NCI-H146 (cell line): ENCODE measurements at places on chromosomes 5 and 9.

DNA sequence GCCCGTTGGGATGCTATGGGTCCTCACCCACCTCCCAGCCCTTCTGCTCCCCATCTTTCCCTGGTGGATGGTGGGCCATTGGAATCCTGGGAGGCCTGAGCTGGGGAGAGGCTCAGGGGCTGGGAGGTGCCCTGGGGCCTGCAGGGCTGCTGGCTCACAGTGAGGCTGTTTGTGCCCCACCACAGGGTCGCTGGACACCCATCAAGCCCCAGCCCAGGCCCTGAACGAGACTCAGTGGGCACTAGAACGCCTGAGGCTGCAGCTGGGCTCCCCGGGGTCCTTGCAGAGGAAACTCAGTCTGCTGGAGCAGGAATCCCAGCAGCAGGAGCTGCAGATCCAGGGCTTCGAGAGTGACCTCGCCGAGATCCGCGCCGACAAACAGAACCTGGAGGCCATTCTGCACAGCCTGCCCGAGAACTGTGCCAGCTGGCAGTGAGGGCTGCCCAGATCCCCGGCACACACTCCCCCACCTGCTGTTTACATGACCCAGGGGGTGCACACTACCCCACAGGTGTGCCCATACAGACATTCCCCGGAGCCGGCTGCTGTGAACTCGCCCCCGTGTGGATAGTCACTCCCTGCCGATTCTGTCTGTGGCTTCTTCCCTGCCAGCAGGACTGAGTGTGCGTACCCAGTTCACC is 4.9 kb upstream of the AIF1L start:
- no peak for DNase-seq

GRCh38 chr9:137748741-137749140 is 128.8 kb upstream of the CACNA1B start:
- DNase-seq = no peak

- no peak for DNase-seq
These were observed 265.8 kb upstream of the CLINT1 start for GRCh38 chr5:158124606-158125316.

DNA sequence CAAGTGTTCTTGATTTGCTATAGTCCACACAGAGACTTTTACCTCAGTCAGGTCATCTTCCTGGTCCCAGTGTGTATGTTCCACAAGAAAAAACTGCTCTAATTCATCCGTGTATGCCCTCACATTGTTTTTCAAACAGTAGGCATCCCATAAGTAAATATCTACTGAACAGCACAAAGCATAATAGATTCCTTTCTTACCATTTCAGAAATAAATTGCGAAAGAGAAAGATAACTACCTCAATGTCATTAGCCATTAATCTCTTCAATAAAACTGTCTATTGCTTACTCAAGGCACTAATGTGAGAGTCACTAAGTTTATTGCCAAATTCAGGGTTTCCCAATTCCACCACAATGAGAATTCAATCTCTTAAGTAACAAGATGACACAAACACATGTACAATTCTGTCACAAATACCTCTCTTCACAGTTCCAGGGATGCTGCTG is 9.6 kb downstream of the FBXW2 start:
- DNase-seq = peak; percentile 2

DNA sequence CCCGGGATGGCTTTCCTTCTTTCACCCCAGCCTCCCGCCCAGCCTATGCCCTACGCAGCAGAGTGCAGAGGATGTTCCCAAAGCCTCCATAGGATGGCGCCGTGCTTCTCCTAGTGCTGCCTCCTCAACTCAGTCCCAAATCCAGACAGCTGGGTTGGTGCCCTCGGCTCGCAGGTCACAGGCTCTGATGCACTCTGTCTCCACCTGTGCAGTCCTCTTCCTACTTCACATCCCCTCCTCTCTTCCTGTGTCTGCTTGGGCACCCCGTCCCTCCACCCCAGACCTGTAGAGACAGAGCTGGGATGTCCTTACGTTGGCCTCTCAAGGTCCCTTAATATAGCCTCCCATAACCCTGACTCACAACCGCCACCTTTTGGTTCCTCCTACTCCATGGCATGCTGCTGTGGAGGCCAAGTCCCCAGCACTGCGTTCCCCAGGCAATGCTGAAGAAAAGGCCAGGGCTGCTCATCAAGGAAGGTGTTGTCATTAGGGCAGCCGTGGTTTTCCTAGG is 314.4 kb downstream of the GADD45G start:
- peak; percentile 69 for DNase-seq

DNA sequence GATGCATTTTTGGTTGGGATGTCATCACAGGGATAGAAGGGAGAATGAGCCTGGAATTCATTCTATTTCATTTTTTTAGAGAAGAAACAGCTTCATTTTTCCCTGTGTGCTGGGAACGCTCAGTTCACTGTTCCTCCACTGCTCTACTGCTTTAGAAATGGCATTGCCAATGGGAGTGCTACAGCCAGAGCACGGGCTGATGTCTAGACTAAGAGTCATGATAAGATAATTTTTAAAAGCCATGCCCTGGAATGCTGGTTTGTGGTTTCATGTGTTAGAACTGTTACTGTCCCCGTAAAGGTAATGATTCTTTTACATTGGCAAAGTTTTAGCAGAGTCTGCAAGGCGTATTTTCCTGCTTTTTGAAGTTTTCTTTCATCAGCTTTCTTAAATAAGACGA is 119.6 kb downstream of the SEMA6A start:
- DNase-seq = no peak

DNA sequence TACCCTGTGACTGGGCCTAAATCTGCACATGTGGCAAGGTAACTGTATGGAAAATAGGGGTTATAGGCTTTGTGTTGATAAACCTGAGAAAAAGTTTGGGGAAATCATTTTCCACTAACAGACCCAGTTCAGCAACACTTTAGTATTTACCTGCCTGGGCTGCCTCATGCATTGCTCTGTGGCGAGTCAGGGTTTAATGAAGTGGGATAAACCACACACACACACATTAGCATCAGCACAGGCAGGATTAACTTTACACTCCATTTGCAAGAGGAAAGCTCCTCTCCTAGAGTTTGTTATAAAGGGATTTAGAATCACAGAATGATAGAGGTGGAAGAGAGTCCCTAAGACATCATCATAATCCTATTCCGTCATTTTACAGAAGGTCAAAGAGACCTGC is 20.0 kb upstream of the ZCCHC7 start:
- no peak for DNase-seq
